ENCODE measurements at places on chromosomes 4 and X. TPM values are rescaled to one million over a fixed set of nuclear protein-coding genes. Genes with fewer than 3 reads are reported as not detected.

Gene ARHGAP4
- 440 TPM for total RNA-seq

Gene PTTG2
- total RNA-seq, result 0.98 TPM

Gene OPHN1
- total RNA-seq, result not detected

Gene FAT4
- total RNA-seq, result not detected

Gene FAM133A
- not detected for total RNA-seq

Gene CCDC110
- 0.57 TPM for total RNA-seq

Gene IL1RAPL2
- total RNA-seq, result not detected
